ENCODE measurements at places on chromosomes 2 and 18.

GRCh38 chr2:183292028-183292427, 167.8 kb downstream of the NUP35 start:
- no peak for ATAC-seq

- ATAC-seq = no peak
Measured at GRCh38 chr2:54353216-54353615, 97.2 kb upstream of the TSPYL6 start.

DNA sequence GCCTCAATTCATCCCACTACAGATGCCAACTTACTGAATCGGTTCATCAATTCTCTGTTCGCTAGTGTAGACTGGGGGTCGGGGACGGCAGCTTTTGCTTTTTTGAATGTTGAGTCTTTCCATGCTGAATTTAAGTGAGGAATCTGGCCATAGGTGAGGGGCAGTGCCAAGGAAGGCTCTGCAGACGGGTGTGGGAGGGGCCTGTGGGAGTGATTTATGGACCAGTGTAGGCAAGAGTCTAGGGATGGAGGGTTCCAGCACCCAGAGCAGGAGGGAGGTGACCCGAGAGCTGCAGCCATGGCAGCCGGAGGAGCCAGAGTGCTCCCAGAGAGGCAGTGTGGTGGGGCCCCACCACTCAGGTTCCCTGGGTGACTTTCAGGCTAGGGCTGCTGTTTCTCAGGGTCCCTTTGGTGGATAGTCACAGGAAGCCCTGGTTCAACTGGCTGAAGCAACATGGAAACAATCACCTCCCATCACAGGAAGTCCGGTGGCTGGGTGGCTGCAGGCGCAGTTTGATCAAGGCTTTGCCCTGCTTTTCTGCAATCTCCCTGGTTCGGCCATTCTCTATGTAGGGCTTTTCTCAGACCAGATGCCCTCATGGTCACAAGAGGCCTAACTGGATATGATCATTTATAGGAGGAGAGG, 16.9 kb upstream of the TEX44 start:
- ATAC-seq = no peak

GRCh38 chr2:170817093-170818035, 677 bp downstream of the GAD1 start:
- ATAC-seq = peak; percentile 13

- no peak for ATAC-seq
Measured at GRCh38 chr18:14927701-14928100, 179.7 kb downstream of the ANKRD30B start.

DNA sequence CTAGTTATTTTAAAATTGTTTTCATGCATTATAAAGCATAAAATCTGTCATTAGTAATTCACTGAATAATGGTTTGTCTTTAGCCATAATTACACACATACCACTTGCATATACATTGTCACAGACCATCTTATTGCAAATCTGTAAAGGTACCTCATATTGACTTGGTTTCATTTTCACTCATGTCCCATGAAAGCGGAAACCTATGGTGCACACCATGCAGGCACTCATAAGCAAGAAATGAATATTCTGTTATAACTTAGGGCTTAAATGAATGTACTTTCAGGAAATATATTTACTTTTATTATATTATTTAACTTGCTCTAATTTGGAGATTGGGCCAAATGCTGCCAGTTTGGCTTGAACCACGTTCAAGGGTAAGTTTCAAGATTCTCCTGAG, 29.2 kb upstream of the STK17B start:
- no peak for ATAC-seq

- no peak for ATAC-seq
Measured at GRCh38 chr2:65015731-65016130, 26.5 kb downstream of the SLC1A4 start.

- ATAC-seq = no peak
Measured at GRCh38 chr2:135800513-135801460, 36.2 kb downstream of the LCT start.

DNA sequence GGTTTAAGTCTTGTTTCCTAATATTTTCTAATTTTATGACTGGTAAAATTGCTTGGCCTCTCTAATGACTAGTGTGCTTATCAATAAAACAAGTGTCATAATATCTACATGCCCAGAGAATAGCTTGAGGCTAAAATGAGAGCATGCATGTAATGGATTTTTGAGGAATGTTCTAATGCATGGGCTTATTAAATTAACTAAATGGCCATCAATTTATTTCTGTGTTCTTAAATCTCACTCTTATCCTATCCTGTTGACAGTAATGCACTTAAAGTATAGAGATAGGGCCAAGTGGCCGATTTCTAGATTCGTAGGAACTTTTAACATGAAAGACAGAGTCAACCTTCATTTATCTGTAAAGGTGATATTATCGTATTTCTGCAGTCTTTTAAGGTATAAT, 252.4 kb upstream of the COL3A1 start:
- no peak for ATAC-seq

- no peak for ATAC-seq
Measured at GRCh38 chr2:153944800-153945199, 73.1 kb downstream of the GALNT13 start.

GRCh38 chr18:6107794-6108193, 212.5 kb upstream of the TMEM200C start:
- no peak for ATAC-seq

DNA sequence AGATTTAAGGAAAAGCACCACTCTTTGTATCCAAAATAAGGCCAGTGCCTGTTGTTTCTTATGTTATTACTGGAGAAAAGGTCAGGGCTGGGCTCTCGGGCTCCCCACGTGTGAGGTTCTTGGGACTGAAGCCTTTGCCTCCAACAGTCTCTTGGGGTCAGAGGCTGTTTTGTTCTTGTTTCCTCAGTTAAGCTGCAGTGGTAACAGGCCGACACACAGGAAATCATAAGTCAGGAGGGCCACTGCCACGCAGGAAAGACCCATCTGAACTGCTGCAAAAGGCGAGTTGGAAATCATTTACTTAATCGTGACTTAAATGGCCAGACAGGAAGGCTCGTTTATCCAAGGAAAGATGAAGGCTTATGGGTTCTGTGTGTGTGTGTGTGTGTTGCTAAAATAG, 30.3 kb upstream of the IL37 start:
- ATAC-seq = no peak

DNA sequence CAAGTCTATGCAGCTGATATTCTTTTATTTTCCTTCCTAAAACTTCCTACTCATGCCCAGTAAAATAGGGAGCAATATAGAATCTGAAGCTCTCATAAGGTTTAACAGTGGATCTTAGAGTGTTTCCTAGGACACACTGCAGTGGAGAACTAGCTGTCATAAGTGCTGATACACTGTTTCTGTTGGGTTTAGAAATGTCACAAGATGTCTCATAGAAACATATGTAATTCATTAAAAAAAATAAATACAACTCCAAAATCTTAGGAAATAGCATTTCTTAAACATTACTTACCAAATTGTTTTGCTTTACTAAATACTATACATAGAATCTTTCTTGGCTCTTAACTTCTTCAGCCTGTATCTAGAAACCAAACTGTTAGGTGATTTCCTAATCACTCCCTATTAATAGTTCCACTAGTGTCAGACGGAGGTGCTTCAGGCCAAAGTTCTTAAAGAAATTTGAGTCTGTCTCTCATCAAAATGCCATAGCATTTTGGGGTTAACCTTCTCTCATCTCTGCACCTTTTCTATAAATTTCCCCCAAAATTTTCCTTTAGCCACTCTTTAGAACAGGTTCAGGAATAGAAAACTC, 93.7 kb downstream of the CERKL start:
- no peak for ATAC-seq

DNA sequence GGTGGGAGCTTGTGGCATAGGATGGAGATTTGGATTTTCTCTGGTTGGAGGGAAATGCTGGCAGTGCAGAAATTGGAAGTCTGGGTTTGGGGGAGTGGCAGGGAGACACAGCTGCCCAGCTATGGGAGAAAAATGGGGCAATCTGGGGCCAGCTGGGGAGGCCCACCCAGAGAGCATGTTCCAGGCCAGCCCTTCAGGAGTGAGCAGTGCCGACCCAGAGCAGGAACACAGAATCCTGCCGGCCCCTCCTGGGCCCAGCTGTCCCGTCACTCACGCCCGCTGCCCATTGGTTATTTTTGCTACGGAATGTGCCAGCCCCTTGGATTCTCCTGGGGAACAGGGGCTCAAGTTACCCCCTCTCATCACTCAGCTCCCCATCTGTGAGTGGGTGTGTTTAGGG, 4.9 kb downstream of the SPEG start:
- no peak for ATAC-seq

DNA sequence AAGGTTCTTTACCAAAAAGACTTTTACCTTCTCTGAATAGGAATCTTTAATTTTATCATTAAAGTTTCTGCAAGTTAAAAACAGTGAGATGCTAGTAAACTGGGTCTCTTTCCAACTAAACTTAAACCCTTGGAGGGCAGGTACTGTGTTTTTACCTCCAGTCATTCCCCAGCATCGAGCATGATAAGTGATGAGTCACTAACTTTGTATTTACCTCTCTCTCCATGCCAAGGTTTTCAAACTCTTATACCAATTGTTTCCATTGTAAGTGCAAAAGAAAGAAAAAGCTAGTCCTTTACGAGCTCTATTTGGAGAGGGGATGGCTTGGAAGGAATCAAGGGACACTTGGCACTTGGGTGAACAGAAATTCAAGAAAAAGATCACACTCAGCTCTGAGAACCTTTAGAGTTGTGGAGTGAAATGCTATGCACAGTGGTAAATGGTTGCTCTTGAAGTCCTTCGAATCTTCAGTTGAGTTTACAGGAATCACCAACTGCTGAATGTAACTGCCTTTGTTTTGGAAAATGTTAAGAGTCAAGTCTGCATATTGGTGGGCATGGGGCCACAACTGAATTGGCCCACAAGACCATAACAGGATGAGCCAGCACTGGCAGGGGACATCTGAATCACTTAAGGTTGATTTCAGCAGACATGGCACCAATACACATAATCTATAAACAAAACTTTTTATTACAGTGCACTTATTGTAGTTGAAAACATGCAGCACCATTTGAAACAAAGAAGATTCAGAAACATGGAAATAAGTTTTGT, 8.3 kb upstream of the RBM43 start:
- no peak for ATAC-seq

GRCh38 chr2:205802065-205802464, 119.8 kb downstream of the NRP2 start:
- ATAC-seq = no peak

- ATAC-seq = no peak
Measured at GRCh38 chr2:127672341-127673224, 2.7 kb downstream of the LIMS2 start.

DNA sequence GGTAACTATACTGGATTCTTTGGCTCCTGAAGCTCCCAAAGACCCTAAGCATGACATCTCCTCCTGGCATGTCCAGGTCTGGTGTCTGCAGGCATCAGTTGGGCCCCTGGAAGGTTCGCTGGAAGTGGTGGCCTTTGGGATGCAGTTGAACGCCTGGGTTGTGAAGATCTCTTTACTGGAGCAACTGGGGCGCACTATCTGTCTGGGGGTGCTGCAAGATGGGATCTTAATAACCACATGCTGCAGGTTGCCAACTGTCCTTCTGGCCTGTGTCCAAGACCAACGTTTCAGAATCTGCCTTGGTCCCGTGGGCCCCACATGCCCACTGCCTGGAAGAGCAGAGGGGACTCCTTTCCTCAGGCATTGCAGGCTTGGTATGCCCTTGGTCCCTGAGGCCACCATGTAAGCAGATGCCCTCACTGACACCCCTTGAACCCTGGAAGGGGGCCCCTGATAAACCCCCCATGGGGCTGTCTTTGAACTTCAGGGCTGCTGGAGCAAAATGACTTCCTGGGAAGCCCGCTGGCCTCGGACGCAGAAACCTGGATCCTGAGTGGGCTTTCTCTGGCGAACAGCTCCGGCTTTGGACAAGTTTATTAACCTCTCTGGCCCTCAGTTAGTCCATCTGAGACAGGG, 101.9 kb downstream of the TWIST2 start:
- ATAC-seq = no peak

GRCh38 chr2:232501794-232502390, 14.3 kb upstream of the ECEL1 start:
- no peak for ATAC-seq

DNA sequence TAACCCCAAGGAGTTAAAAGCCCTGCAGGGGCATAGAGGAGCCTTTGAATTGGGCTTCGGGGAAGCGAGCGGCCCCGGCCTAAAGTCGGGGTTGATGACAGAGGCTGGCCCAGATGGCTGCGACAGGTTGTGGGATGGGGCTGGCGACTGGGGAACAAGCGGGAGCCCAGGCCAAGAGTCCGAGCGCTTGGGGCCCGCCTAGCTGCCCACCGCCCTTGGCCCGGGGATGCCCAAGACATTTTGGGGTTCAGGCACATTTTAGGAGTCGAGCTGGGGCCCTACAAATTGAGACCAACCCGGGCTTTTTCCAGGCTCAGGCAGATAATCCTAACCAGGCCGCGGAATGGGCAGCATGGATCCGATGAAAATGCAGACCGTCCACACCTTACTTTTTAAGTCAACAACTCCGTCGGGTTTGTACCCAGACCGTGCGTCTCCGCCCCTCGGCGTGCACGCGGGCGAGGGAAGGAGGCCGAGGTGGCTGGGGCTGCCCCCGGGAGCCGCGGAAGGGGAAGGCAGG, 507 bp downstream of the RTKN start:
- ATAC-seq = no peak

GRCh38 chr18:57583297-57583835, 3.1 kb downstream of the FECH start:
- no peak for ATAC-seq

DNA sequence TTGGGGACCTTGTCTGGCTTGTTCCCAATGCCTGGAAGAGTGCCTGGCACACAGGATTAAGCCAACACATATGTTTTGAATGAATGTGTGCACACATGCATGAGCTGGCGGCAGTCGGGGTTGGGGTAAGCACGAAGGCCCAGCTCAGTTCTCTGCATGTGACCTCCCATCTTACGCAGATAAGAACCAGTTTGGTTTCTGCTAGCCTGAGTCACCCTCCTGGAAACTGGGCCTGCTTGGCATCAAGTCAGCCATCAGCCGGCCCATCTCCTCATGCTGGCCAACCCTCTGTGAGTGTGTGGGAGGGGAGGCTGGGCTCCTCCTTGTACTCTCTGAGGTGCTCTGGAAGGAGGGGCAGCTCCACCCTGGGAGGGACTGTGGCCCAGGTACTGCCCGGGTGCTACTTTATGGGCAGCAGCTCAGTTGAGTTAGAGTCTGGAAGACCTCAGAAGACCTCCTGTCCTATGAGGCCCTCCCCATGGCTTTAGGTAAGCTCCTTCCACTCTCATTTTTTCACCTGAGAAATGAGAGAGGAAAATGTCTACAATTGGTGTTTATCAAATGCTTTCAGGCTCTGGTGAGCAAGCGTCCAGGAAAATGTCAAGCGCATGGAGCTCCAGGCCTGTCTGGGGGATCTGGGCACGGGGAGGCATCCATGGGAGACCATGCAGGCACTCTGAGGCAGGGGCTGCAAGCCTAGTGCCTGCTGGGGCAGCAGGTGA, 9.7 kb upstream of the IL1RN start:
- no peak for ATAC-seq

All from motor neuron (in vitro differentiated cells).